Psoas muscle (tissue), 8 donors: ENCODE measurements at places on chromosomes 4 and X. TPM values are rescaled to one million over a fixed set of nuclear protein-coding genes. Genes with fewer than 3 reads are reported as not detected.

Gene FGFBP2
- total RNA-seq = 0.57 TPM

Gene RAB39B
- total RNA-seq = not detected

DNA sequence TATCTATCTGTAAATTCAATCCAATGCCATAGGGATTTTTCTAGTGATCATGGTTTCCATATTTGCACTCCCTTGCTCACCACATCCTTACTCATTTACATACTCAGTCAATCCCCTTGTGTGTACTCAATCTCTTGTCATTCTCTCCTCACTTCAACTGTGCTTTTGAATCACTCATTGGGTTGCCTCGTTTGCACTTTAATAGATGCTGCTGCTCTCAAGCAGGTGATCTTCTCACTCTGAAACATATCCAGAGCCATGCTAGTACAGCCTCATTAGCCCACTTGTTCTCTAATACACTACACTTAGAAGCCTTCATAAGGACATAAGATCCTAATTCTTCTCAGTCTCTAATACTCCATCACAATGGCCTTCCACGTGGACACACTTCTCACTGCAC is 507.9 kb downstream of the TECRL start:
- no peak for DNase-seq
- no peak overlapping the region for H3K4me3 ChIP-seq
- no peaks in the 10 kb centered on the region for H3K4me1 ChIP-seq

DNA sequence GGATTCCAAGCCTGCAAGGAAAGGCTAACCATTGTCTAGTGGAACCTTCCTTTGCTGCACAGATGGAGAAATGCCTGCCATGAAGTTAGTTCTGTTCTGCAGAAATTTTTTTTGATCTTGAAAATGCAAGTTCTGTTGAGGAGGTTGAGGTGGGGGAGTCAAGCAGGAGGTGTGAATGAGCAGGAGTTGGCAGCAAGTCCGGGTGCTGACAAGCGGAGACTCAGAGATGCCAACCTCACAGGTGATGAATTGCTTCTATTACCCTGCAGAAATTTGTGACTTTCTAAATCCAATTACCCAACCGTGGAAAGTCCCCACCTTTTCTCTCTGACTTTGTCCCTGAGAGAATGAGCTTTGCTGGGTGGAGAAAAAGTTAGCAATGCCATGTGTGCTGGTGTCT is 350.1 kb downstream of the DHRSX start:
- H3K27me3 ChIP-seq = no peaks in the 10 kb centered on the region
- no peaks in the 10 kb centered on the region for H3K36me3 ChIP-seq
- H3K27ac ChIP-seq = no peak overlapping the region
- no peak for DNase-seq
- no peak overlapping the region for H3K4me3 ChIP-seq

DNA sequence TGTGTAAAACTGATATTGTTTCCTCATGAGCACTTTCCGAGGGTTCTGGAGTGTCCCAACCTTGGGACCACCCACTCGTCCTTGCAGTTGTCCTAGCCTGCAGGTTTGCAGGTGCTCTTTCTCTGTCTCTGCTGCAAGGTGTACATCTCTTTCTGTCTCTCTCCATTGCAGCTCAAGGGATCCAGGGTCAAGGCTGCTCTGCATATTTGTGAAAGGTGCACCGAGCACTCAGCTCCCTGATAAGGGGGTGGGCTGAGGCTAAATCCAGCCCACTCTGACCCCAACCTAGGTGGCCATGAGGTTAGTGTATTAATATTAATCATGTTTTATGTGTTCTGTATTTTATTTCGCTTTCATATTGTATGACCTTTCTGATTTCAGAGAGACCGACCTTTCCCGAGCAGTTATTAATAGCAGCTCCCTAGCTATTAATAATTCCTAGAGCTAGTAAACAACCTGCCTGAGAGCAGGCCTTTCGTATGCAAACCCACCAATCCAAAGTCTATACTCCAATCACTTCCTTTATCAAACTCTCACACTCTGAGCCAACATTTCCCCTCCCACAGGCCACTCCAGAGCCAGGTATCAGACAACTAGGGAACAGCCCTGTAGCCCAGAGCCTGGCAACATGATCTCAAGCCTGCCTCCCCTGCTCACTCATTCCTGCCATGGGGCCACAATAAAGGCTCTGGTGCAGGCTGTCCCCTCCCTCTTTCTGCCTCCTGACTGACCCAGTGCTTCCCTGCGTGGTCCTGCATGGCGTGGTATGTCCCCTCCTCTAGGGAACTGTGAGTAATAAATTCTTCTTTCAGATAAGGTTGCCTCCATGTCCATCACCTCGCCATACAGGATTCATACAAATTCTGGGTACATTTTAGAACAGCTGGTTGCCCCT is 73.9 kb downstream of the SLC2A9 start:
- H3K36me3 ChIP-seq = no peaks in the 10 kb centered on the region
- peaks cover 17% of the 10 kb centered on the region for H3K4me1 ChIP-seq
- no peaks in the 10 kb centered on the region for H3K27me3 ChIP-seq
- H3K4me3 ChIP-seq = no peak overlapping the region

DNA sequence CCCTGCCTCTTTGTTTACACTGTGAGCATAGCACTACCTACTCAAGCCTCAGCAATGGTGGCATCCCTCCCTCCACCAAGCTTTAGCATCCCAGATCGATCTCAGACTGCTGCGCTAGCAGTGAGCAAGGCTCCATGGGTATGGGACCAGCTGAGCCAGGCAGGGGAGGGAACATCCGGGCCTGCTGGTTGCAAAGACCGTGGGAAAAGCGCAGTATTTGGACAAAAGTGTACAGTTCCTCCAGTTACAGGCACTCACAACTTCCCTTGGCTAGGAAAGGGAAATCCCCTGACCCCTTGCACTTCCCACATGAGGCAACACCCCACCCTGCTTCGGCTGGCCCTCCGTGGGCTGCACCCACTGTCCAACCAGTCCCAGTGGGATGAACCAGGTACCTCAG is 26.5 kb downstream of the EGF start:
- DNase-seq = no peak
- no peak overlapping the region for H3K4me3 ChIP-seq
- peaks cover 3% of the 10 kb centered on the region for H3K4me1 ChIP-seq
- no peaks in the 10 kb centered on the region for H3K36me3 ChIP-seq

DNA sequence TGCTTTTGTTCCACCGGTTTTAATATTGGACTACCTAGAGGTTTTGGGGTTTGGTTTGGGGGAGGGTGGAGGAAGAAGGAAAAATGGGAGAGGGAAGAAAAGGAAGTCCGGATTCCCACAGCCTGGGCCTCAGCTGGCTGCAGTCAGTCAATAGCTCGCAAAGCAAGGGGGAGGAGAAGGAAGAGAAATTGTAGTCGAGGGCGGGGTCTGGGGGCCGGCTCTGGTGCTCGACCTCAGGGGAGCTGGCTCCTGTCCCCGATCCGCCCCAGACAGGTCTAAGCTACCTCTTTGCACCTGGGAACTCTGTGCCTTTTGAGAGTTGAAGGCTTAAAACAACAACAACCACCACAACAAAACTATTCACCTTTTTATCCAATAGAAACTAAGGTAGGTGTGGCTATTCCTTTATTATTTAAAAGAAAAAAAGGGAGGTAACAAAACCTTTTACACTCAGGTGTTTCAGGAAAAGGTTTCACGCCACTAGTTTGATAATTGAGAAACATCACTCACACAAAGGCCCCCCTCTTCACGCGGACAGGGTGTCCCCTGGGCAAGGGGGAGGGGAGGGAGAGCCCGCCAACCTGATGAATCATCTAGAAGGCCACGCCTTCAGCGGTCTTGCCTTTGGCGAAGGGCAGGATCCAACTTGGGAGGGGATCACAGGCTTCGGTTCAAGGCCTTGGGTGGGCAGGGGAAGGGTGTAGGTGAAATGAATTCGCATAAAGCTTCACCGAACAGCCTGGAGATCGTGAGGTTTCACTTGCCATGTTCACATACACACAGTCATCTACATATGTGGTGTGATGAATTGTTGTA is 1.6 kb upstream of the LNX1 start:
- peak; percentile 62 for DNase-seq
- no peaks in the 10 kb centered on the region for H3K4me1 ChIP-seq
- no peaks in the 10 kb centered on the region for H3K27me3 ChIP-seq
- H3K4me3 ChIP-seq = peak overlapping the region; percentile 31
- no peak overlapping the region for H3K27ac ChIP-seq

DNA sequence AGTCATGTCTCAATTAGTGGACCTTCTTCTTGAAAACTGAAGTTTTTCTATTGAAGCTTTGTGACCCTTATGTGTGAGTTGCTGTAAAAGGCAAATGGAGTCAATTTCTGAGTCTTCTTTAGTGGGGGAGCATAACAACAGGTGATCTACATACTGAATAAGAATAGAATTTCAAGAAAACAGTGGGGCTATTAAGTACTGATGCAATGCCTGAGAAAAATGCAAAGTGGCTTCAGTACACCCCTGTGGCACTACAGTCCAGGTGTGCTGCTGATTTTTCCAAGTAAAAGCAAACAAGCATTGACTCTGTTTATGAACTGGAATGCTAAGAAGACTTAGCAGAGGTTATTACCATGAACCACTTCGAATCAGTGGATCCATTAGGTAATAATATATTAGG is 328.0 kb upstream of the PABPC4L start:
- H3K27me3 ChIP-seq = no peaks in the 10 kb centered on the region
- no peaks in the 10 kb centered on the region for H3K4me1 ChIP-seq
